ENCODE measurements at places on chromosomes 1 and 21. TPM values are rescaled to one million over a fixed set of nuclear protein-coding genes. Genes with fewer than 3 reads are reported as not detected.

The GIPC2 gene
- 0.37 TPM for total RNA-seq

The APOBEC4 gene
- not detected for total RNA-seq

The SPRR3 gene
- total RNA-seq: not detected

The LCE1E gene
- not detected for total RNA-seq

The ATF6 gene
- 15.2 TPM for total RNA-seq

The DNASE2B gene
- total RNA-seq: not detected

The AIM2 gene
- total RNA-seq: 0.99 TPM

The OR2G3 gene
- not detected for total RNA-seq

The RGS16 gene
- 0.66 TPM for total RNA-seq

The LENEP gene
- total RNA-seq: 0.91 TPM

The TPTE gene
- not detected for total RNA-seq

The LCA5L gene
- 0.47 TPM for total RNA-seq

The C1orf226 gene
- not detected for total RNA-seq

The TNFRSF1B gene
- total RNA-seq: 284 TPM

The C1orf87 gene
- total RNA-seq: not detected

The CLDN8 gene
- not detected for total RNA-seq
